GM13976 (cell line): ENCODE measurements at places on chromosomes 13 and 19.

DNA sequence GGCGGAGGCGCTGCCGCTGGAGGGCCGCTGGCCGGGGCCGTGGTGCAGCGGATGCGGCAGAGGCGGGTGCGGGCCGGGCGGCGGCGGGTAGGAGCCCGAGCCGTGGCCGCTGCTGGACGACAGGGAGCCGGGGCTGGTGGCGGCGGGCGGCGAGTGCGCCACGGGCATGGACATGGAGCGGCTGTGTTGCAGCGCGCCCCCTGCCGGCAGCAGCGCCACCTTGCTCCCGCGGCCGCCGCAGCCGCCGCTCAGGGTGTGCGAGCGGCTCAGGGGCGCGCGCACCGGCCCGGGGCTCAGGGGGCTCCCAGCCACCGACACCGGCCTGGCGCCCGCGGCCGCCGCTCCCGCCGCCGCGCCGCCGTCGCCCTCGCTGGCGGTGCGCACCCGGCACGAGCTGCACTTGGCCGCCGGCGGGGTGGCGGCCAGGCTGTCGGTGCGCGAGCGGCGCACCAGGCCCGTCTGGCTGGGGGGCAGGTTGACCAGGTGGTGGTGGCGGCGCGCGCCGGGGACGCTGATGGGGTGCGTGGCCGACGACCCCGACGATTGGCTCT is 1.7 kb downstream of the IRS2 start:
- DNase-seq, result no peak

DNA sequence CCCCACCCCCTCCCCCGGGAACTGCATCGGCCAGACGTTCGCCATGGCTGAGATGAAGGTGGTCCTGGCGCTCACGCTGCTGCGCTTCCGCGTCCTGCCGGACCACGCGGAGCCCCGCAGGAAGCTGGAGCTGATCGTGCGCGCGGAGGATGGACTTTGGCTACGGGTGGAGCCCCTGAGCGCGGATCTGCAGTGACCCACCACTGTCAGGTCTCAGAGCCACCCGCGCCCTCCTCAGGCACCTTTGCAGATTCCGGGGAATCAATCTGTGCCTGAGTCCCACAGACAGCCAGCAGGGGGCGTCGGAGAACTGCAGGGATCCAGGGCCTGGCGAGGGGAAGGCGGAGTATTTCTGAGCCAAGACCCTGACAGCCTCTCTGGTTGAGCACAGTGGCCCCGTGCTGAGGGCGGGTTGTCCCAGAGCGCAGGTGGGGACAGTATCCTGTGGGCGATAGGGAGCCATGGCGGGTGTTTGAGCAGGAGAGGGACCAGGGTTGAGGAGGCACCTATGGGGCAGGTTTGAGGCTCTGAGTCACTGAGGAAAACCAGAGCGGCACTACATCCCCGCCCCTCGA is 30.4 kb upstream of the CYP4F8 start:
- peak; percentile 89 for DNase-seq

DNA sequence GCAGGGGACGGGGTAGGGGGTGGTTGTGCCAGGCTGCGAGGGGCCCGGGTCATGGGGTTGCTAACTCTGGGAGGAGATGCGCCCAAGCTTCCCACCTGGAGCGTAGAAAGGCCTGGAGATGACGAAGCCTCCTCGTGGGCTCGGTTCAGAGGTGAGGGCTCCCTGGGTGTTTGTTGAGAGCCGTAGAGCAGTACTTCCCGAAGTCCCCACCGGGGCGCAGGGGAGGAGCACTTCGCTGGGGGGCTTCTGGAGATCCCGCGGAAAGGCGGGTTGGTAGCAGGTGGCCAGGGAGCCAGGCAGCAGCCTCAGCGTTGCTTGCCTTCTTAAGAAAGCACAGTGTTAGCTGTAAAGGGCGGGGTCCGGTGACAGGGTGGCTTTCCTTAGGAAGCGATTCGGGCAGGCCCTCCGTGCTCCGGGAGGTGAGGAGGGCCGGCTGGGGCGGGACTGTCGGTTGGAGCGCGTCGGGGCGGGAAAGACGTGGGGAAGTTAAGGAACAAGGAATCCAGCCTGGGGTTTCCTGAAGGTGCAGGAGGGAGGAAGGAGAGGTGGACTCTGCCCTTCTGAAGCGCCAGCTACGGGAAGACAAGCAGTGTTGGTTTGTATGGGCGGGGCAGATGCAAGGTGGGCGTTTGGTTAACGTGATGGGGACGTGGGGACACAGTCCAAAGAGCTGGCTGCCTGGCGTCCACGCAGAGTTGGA is 3.3 kb downstream of the VSTM2B start:
- DNase-seq, result no peak

DNA sequence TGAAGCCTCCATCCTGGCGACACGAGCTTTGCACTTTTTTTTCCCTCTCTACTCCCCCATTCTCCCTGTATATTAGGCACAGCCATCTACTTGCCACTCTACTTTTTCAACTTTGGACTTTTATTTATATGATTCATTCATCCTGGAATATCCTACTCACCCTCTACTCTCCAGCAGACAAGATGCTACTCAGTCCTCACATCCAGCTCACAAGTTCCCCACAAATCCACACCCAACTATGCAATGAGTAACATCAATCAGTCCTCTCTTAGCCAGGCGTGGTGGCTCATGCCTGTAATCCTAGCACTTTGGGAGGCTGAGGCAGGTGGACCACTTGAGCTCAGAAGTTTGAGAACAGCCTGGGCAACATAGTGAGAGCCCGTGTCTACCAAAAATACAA is 23.9 kb upstream of the URAD start:
- no peak for DNase-seq

DNA sequence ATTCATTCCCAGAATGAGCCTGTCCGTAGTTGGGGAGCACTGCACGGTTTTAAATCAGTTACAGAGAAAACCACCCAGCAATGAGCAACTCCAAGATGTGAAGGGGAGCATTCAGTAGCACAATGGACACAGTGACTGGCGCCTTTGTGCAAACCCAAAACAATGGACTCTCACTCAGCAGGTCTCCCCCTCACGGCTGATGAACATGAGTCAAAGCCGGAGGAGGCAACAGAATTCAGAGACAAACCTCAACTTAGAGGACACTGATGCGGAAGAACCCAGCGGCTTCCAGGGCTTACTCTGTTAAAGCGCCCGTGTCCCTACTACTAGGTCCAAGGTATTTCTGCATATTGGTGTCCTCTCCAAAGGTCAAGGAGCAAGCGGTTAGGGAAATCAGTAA is 17.7 kb downstream of the PLEKHF1 start:
- DNase-seq, result no peak

GRCh38 chr19:4052993-4053422 is 13.7 kb downstream of the ZBTB7A start:
- DNase-seq, result no peak

- DNase-seq, result no peak
Observed at GRCh38 chr13:105035092-105035491, 1500.4 kb downstream of the EFNB2 start.

DNA sequence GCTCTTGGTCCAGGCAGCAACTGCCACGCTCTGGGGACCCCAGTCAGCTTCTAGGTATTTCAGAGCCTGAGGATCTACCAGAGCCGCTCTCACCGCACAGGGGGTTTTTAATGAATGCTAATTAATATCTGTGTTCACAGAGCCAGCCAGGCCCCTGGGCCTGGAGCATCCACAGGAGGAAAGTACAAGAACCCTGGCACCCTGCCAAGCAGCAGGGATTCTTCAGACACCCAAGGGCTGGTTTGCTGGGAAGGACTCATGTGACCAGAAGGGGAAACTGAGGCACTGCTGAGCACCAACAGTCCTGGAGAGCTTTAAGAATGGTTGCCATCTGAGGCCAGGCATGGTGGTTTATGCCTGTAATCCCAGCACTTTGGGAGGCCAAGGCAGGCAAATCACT is 38.0 kb upstream of the ADGRE5 start:
- no peak for DNase-seq

DNA sequence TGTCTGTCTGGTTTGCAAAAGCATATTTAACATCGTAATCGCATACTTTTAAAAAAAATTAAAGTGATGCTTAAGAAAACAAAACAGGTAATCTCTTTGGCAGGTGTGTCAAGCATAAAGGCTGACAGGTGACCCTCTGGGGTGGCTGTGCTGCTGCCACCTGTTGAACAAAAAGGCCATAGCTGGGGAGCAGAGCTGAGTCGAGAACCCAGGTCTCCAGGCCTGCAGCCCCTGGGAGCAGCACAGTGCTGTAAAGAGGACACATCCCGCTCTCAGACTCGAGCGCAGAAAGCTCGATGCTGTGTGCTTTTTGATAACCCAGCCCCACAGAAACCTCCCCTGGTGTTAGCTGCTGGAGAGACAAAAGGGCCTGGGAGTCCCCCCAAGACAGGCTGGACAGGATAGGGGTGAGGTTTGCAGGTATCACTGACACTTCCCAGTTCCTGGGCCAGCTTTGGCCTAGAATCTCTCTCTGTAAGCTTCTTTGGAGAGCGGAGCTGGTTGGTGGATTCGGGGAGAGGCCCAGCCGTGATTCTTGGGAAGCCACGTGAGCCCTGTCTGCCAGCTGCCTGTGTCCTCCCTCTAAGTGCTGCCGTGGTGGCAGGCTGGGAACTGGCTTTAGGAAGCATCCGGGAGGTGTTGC is 66.9 kb downstream of the C13orf42 start:
- no peak for DNase-seq

- DNase-seq, result no peak
Observed at GRCh38 chr19:46256855-46257254, 27.3 kb downstream of the IGFL1 start.

DNA sequence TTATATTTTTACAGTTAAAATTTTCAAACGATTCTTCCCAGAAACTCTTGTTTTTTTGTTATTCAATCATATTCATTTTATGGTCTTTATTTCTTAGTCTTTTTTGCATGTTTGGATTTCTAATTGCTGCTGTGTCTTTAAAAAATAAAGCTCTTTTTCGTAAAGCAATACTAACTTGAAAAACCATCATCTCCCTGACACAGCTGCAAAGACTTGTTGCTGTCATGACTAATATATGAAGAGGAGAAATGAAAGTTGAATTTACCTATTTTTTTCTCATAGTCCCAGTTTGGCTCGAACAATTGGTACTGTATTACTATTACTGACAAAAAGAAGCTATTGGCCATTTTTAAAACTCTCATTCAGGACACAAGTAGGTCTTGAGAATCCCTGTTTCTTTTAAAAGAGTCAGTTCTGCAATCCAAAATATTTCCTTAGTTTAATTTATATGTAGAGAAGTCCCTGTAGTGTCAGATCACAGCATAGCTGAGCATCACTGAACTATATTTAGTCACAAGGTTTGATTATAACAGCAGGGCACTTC is 12.1 kb upstream of the SPART start:
- DNase-seq, result no peak

- no peak for DNase-seq
Observed at GRCh38 chr13:58728126-58728525, 1096.6 kb downstream of the PCDH17 start.

GRCh38 chr13:22218797-22219196 is 547.9 kb downstream of the FGF9 start:
- no peak for DNase-seq

DNA sequence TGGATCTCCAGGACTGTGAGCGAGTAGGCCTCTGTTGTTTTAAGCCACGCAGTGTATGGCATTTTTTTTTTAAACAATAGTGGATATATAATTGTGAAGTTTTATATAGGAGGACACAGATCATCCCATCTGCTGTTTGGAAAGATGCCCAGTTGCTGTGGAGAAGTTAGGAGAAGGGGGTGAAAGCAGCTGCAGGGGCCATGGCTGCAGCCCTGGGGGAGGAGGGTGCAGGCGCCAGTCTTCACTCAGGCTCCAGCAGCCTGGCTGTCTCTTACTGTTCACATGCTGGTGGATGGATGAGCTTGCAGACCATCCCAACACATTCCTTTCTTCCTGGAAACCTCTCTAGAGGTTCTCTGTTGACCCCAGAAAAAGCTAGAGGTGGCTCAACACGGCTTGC is 242.3 kb downstream of the TEX29 start:
- no peak for DNase-seq

DNA sequence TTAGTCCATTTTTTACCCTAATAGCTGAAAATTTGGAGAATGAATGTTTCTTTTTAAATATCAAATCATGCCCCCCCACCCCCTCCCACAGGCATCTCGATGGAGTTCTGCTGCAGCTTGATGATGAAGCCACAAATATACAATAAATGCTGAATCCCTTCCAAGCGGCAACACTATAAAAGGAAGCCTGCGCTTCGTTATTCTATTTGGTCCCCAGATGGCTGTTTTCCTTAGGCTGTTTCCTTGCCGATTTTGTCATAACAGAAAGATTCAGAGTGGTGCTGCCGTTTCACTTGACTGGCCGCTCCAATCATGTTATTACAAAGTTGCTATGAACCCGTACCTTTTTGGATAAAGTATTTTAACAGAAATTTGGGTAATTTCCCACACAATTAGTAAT is 79.5 kb downstream of the MYO16 start:
- no peak for DNase-seq

GRCh38 chr19:1399745-1400144 is 1.6 kb downstream of the GAMT start:
- DNase-seq, result no peak

GRCh38 chr19:3457528-3458228 is 22.6 kb downstream of the SMIM24 start:
- no peak for DNase-seq
